T-helper 17 cell (primary cell): ENCODE measurements at places on chromosomes 7 and 10.

DNA sequence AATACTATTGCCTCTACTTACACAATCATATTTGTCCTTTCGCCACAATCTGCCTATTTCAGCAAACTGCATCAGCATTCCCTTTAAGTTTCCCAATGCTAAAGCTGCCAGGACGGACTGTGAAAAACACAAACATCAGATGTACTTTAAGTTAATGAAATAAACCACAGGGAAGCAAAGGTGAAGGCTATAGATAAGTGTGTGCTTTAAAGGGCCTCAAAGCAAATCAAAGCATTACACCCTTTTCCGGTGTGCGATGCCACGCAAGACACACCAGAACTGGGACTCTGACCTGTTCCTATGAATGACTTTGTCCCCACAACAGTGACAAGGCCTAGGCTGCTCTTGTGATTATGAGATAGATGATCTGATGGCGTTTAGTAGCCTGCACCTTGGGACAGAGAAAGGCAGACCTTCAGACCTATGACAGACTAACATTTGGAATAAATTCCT, 23.4 kb downstream of the SLC26A3 start:
- no peaks in the 10 kb centered on the region for H3K4me1 ChIP-seq
- H3K36me3 ChIP-seq = no peaks in the 10 kb centered on the region
- no peaks in the 10 kb centered on the region for H3K27me3 ChIP-seq
- H3K4me3 ChIP-seq = no peak overlapping the region
- H3K27ac ChIP-seq = no peak overlapping the region

DNA sequence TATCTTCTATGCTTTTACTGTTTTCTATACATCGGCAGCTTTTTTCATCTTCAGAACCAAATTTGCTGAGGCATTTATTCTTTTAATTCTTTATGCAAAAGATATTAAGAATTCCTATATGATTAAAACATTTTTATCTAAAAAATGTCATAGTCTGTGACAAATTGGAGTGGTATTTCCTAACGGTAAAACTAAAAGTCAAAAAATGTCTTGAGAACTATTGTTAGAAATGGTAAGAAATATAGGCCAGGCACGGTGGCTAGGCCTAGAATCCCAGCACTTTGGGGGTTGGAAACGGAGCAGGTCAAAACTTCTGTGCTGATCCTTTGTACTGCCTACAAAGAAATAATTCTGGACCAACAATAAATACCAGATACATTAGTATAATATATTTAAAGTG, 57.7 kb upstream of the PRR15 start:
- no peaks in the 10 kb centered on the region for H3K27me3 ChIP-seq
- no peaks in the 10 kb centered on the region for H3K4me1 ChIP-seq
- H3K4me3 ChIP-seq = no peak overlapping the region
- H3K36me3 ChIP-seq = no peaks in the 10 kb centered on the region
- no peak for DNase-seq

GRCh38 chr10:53071505-53072125, 299.0 kb upstream of the MBL2 start:
- no peaks in the 10 kb centered on the region for H3K4me1 ChIP-seq
- no peak overlapping the region for H3K27ac ChIP-seq
- no peak overlapping the region for H3K4me3 ChIP-seq
- no peak for DNase-seq
- H3K27me3 ChIP-seq = no peaks in the 10 kb centered on the region

DNA sequence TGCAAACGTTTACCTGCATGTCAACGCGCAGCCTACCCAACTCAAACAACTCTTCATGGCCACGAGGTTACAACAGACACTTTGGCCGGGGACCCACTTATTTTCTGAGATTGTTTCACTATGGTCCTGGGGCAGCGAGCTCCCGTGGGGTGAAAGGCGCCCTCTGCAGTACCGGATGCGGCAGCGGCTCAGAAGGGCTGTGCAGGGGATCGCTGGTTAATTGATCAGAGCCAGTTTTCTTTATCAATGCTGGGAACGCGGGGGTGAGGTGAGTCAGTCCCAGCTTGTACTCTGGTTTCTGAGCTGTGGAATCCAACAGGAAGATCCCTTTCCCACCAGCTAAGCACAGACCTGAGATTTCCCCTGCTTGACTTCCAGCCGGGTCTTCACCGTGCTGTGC, 366.5 kb upstream of the KLF6 start:
- no peak overlapping the region for H3K4me3 ChIP-seq
- no peaks in the 10 kb centered on the region for H3K36me3 ChIP-seq
- H3K27ac ChIP-seq = no peak overlapping the region
- peaks cover 16% of the 10 kb centered on the region for H3K4me1 ChIP-seq

DNA sequence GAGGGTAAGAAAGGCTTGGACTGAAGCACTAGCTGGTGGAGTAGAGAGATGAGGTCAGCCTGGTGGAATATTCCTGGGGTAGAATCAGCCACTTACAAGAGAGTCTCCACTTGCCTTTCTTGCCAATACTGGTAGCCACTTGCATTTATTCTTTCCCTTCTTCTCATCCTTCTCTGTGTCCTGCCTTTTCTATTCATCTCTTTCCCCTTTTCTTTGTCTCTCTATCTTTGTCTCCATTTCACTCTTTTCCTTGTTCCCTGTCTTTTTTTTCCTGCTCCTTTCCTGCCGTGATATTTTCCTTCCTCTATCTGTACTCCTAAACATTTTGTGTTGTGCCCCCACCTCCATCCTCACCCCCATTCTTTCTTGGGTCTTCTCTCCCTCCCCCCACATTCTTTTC, 214.3 kb downstream of the LRMDA start:
- H3K27me3 ChIP-seq = peaks cover 5% of the 10 kb centered on the region
- no peaks in the 10 kb centered on the region for H3K4me1 ChIP-seq
- no peak overlapping the region for H3K4me3 ChIP-seq
- H3K27ac ChIP-seq = no peak overlapping the region

- H3K27ac ChIP-seq = no peak overlapping the region
- peaks cover 3% of the 10 kb centered on the region for H3K36me3 ChIP-seq
- DNase-seq = no peak
- peaks cover 25% of the 10 kb centered on the region for H3K27me3 ChIP-seq
- H3K4me1 ChIP-seq = peaks cover 7% of the 10 kb centered on the region
Measured at GRCh38 chr7:45256775-45257174, 99.2 kb downstream of the RAMP3 start.

- no peaks in the 10 kb centered on the region for H3K4me1 ChIP-seq
- no peak overlapping the region for H3K4me3 ChIP-seq
- DNase-seq = no peak
- H3K27me3 ChIP-seq = peaks cover 48% of the 10 kb centered on the region
Measured at GRCh38 chr10:111367531-111367930, 290.7 kb downstream of the ADRA2A start.

- peaks cover 9% of the 10 kb centered on the region for H3K4me1 ChIP-seq
- peaks cover 69% of the 10 kb centered on the region for H3K27me3 ChIP-seq
- DNase-seq = no peak
Measured at GRCh38 chr7:33892945-33893344, 12.4 kb upstream of the BMPER start.

DNA sequence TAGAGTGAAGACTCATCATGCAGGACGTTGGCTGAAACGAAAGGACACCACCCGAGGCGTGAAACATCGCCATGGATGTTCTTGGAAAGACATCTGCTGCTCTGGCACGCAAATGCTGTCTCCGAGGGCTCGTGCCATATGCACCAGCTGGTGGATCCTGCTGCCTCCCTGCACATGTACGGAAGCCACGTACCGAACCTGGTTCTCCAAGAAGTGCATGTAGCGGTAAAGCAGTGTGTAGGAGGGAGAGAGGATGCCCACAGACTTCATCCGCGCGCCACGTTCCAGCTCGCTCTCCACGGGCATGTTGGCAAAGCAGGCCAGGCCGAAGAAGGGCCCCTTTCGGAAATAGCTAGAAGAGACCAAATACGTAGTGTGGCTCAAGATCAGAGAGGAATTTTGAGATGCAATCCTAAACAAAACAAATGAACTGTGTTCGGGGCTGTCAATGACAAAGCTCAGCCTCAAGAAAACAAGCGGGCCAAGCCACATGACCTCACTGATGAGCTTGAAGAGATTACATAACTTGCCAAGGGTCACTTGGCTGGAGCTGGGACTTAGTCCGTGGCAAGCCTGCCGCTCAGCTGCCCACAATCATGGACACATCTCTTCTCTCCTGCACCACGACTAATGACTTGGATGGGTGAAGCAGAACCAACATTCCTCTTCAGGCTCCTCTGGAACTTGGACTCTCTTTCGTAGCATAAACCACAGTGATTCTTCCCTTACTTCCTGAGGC, 16.5 kb downstream of the DENND11 start:
- H3K27ac ChIP-seq = no peak overlapping the region
- H3K4me1 ChIP-seq = peaks cover 17% of the 10 kb centered on the region
- H3K27me3 ChIP-seq = no peaks in the 10 kb centered on the region
- no peak for DNase-seq

DNA sequence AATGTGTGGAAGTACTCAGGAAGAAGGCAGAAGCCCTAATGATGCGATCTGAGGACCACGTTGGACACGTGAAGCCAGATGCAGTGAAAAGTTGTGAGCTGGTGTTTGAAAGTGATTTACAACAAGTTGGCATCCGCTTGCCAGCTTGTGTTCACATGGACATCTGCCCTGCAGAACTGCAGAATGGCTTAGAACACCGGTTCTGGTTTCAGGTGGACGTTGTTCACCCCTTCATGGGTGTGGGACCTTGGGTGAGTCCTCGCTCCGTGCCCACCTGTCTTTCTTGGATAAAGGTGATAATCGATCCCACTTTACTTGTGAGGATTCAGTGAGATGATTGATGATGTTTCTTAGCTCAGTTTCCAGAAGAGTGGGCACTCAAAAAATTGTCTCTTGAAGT, 53.8 kb downstream of the CAMK1D start:
- H3K27ac ChIP-seq = peak overlapping the region; percentile 3
- peaks cover 21% of the 10 kb centered on the region for H3K4me1 ChIP-seq
- no peaks in the 10 kb centered on the region for H3K27me3 ChIP-seq
- peaks cover 8% of the 10 kb centered on the region for H3K36me3 ChIP-seq

GRCh38 chr10:61784354-61785133, 117.0 kb upstream of the ARID5B start:
- DNase-seq = no peak
- H3K27ac ChIP-seq = no peak overlapping the region
- peaks cover 17% of the 10 kb centered on the region for H3K27me3 ChIP-seq
- peaks cover 3% of the 10 kb centered on the region for H3K36me3 ChIP-seq

- H3K27me3 ChIP-seq = peaks cover 74% of the 10 kb centered on the region
- peaks cover 28% of the 10 kb centered on the region for H3K4me1 ChIP-seq
- H3K4me3 ChIP-seq = peak overlapping the region; percentile 88
- H3K27ac ChIP-seq = no peak overlapping the region
- peak; percentile 48 for DNase-seq
Measured at GRCh38 chr10:21516242-21517131, 9.0 kb downstream of the SKIDA1 start.

GRCh38 chr10:20984662-20985061, 87.6 kb upstream of the NEBL start:
- no peaks in the 10 kb centered on the region for H3K36me3 ChIP-seq
- no peak overlapping the region for H3K4me3 ChIP-seq
- DNase-seq = no peak
- H3K27ac ChIP-seq = no peak overlapping the region

- H3K36me3 ChIP-seq = peaks cover 2% of the 10 kb centered on the region
- no peak for DNase-seq
- no peaks in the 10 kb centered on the region for H3K27me3 ChIP-seq
- H3K27ac ChIP-seq = no peak overlapping the region
- peaks cover 39% of the 10 kb centered on the region for H3K4me1 ChIP-seq
Measured at GRCh38 chr10:43153901-43154300, 15.7 kb downstream of the CSGALNACT2 start.

DNA sequence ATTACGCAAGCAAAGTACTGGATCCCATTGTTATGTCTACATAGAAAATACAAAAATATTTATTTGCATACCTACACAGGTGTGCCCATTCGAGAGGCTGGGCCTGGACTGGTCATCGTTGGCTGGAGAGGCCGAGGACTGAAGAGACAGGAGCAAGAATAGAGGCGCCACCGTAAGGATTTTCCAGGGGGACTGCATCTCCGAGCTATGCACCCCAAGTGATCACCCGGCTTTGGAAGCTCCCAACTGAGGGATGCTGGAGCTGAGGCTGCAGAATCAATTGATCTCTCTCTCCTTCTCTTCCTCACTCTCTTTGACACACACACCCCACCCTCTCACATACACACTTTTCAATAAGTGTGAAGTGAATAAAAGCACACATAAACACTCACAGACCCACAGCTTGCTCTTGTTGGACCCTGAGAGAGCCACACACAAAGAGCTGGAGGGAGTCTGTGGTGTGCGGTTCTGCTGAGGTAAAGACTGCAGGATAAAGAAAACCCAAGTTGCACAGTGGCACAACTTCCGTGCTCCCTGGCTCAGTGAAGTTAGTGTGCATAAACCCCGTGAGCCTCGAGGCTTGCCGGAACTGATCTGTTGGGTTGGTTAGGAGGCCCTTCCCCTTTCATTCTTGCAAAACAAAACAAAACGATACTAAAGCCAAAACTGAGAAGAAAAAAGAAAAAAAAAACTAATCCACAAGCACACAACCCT, at the start of gene AOAH:
TSS of gene AOAH (minus strand) at position 544 of the 714 bp plus-strand sequence. CDS start at position 198, 346 bp downstream.
- no peaks in the 10 kb centered on the region for H3K27me3 ChIP-seq
- H3K36me3 ChIP-seq = no peaks in the 10 kb centered on the region
- H3K27ac ChIP-seq = peak within 1 kb of the TSS; percentile 87
- peak within 1 kb of the TSS; percentile 83 for H3K4me3 ChIP-seq
- H3K4me1 ChIP-seq = peaks cover 36% of the 10 kb centered on the region

- DNase-seq = no peak
- H3K4me3 ChIP-seq = no peak overlapping the region
- peaks cover 14% of the 10 kb centered on the region for H3K36me3 ChIP-seq
- H3K27ac ChIP-seq = no peak overlapping the region
Measured at GRCh38 chr10:92562424-92562823, 11.5 kb downstream of the IDE start.
